Smooth muscle cell of bladder (primary cell): ENCODE measurements at places on chromosomes 4 and X. TPM values are rescaled to one million over a fixed set of nuclear protein-coding genes. Genes with fewer than 3 reads are reported as not detected.

EGFL6 gene
- 0.28 and 1.00 TPM in 2 replicates for total RNA-seq

TMPRSS11B gene
- not detected in 2 replicates for total RNA-seq

CLDN2 gene
- not detected in 2 replicates for total RNA-seq

SOWAHB gene
- total RNA-seq, result not detected in 2 replicates

GUCY1A1 gene
- 0.71 and 1.2 TPM in 2 replicates for total RNA-seq

OPRPN gene
- not detected in 2 replicates for total RNA-seq

UGT2B17 gene
- total RNA-seq, result not detected in 2 replicates

SYTL5 gene
- total RNA-seq, result 0.28 and 0.57 TPM in 2 replicates

S100G gene
- total RNA-seq, result not detected in 2 replicates

RAB41 gene
- total RNA-seq, result not detected in 2 replicates
